ENCODE measurements at places on chromosomes 4 and X.

- DNase-seq = no peak
Measured at GRCh38 chrX:40107291-40108161, 9.8 kb upstream of the BCOR start.

DNA sequence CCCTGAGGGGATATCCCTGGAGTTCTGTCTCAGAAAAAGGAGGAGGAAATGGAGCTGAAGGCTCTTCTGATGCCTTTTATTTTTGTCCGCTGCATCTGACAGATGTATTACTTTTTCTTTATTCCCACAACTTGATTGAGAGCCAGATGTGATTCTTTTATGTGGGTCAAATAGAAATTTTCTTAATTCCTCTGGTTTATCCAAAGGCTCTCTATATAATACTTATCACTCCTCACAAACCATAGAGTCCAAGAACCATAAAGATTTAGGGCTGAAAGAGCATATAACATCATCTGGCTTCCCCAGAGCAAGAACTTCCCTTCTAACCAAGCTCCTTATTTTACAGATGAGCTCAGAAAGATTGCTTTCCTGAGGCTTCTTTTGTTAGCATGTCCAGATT is 756.7 kb upstream of the FAM241A start:
- no peak for DNase-seq

- DNase-seq = no peak
Measured at GRCh38 chrX:24243188-24243587, 70.7 kb downstream of the SUPT20HL2 start.

DNA sequence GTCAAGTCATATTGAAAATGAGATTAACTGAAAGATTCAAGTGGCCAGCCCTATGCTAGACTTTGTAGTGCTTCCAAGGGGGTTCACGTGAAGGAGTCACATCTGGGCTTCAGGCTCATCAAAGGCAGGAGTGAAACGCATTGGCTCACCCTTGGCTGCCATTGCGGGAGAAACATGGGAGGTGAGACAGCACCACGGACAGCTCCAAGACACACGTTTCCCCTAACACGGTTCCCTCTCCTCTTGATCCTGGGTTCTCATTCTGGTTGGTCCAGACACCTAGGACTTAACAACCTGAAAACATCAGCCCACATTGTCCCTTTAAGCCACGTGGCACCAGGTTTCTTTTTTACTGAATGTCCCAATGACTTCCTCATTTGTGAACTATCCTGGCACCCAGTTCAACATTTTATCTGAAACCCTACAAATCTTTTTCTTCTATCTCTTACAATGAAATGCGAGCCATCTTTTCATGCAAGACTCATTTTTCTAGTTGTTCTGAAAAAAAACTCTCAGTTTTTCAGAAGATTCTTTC is 279.0 kb upstream of the VCX3A start:
- DNase-seq = no peak

GRCh38 chr4:52852711-52853110 is 9.4 kb upstream of the RASL11B start:
- no peak for DNase-seq

- no peak for DNase-seq
Measured at GRCh38 chr4:173360587-173361221, 10.1 kb upstream of the SAP30 start.

DNA sequence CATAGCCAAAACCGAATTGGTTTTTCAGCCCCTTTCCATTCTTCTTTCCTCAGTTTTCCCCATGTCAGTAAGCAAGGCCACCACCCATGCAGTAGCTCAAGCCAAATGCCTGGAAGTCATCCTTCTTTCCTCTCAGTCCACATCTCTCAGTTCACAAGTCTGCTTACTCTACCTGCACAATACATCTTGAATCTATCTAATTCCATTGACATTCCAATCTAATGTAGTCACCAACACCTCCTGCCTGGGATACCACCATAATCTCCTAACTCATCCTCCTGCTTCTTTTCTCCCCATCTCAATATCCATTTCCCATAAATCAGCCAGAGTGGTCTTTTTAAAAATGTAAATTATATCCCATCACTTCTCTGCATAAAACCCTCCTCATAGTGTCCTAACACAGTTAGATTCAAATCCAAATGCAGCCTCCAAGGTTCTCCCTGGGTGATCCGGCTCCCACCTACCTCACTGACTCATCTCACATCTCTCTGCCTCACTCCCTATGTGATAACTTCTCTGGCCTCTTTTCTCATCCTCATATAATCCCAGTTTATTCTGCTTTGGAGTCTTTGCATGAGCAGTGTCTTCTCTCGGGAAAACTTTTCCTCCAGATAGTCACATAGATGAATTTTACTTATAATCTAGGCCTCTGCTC is 26.9 kb downstream of the KCNIP4 start:
- no peak for DNase-seq

DNA sequence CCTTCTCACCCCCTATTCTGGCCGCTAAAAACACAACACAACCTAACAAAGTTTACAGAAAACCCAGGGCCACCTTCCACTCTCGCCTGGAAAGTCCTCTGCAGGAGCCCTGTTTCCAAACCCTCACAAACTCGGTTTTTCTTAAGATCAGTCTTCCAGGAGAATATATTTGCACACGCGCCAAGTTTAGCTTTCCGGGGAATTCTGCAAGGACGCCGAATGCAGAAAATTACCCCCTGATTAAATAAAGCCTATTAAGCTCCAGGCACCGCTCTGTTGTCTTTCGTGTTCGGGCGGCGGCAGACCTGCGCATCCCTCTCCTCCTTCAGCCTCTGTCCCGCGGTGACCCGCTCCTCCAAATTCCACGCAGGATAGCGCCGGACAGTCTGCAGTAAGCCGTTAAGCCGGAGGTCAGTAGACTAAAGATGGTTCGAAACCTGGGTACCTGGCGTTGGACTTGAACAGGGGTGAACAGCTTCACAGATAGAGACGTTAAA is 5.0 kb downstream of the MSX1 start:
- no peak for DNase-seq

DNA sequence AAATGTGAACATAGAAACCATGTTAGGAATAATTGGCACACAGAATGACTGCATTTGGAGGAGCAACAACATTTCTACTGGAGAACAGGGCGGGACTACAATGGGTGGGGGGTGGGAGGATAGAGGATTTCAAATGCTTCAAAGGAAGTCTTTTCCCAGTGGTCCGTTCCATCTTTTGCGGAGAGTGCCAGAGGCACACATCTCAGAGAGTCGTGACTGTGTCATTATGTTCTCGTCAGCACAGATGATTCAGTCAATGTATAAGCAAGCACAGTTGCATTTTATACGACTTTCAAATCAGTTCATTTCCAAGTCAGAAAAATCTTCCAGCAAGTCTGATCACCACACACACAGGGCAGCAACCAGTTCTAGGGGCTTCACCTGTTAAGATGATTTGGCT is 22.7 kb upstream of the GPR50 start:
- no peak for DNase-seq

GRCh38 chrX:53223955-53224859 is 800 bp downstream of the KDM5C start:
- peak; percentile 13 for DNase-seq

GRCh38 chrX:69050051-69050765 is 115.0 kb downstream of the PJA1 start:
- no peak for DNase-seq

DNA sequence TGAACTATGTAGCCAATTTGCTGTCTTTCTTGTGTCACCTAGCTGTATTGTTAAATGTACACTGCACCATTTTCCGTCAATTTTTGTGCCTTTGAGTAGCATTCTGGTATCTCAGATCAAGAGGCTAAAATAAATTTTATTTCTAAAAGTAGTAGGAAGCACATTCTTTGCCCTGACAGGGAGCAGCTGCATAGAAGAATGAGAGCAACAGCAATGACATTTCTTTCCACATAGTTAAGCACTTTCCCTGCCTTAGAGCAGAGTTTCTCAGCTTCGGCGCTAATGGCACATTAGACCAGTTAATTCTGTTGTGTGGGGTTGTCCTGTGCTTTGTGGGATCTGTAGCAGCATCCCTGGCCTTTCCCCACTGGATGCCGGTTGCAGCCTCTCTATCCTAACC is 173.9 kb downstream of the CHIC2 start:
- no peak for DNase-seq

- no peak for DNase-seq
Measured at GRCh38 chr4:188107931-188108843, 1.2 kb downstream of the TRIML2 start.

- no peak for DNase-seq
Measured at GRCh38 chr4:173223743-173224142, 55.1 kb downstream of the GALNT7 start.

DNA sequence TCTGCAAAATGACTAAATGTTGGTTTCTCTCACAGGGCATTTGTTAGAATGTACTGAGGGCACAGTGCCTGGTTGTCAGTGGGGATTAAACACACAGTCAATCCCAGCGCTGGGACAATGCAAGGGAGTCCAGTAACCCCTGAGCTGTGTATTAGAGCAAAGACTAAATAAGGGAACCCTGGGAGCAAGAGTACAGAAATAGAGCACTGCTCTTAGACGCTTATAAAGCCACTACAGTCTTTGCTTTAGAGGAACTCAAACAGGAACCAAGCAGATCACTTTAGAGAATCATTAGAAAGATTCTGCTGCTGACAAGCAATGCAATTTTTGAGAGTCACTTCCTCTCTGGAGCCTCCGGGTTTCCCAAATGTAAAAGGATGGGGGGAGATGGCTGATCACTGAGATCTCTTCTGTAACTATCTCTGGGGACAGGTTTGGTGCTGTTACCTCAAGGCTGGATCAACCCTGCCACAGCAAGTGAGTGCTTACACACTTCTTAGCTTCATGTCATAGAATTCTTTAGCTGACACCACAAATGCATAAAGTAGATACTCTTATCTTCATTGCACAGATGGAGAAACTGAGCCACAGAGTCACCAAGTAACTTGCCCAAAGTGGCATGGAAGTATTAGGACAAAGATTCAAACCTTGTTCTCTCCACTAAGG is 137.8 kb upstream of the CPEB2 start:
- no peak for DNase-seq

- no peak for DNase-seq
Measured at GRCh38 chr4:185708348-185708747, 103.6 kb downstream of the SORBS2 start.

DNA sequence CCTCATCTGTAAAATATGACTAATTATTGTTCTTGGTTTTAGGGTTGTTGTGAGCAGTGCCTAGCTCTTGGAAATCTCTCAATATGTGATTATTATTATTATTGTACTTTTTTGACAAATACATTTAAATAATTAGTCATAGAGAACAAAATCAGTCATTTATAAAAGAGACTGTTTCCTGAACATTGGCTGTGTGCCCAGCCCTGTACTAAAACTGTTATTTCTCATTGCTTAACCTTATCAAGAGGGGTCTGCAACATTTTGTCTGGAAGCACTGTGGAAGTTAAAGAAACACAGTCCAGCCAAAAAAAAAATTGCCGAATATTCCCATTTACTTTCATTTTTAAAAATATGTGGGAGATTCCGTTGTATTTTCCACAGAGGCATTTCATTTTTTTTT is 989.2 kb upstream of the SLIT2 start:
- no peak for DNase-seq

GRCh38 chrX:46758163-46758955 is 559 bp downstream of the SLC9A7 start:
- no peak for DNase-seq

- DNase-seq = no peak
Measured at GRCh38 chrX:71910643-71910985, at the start of gene NHSL2. Gene NHSL2, plus strand, starts transcription at chrX:71910845.

DNA sequence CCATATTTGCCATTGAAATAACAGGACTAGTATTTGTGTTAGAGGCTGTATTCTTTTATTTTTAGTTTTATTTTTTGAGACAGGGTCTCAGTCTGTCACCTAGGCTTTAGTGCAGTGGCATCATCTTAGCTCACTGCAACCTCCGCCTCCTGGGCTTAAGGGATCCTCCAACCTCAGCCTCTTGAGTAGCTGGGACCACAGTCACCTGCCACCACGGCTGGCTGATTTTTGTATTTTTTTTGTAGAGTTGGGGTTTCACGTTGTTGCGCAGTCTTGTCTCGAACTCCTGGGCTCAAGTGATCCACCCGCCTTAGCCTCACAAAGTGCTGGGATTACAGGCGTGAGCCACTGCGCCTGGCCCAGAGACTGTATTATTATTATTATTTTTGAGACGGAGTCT is 15.3 kb downstream of the TMEM131L start:
- no peak for DNase-seq
